ENCODE measurements at places on chromosomes 3 and 15.

DNA sequence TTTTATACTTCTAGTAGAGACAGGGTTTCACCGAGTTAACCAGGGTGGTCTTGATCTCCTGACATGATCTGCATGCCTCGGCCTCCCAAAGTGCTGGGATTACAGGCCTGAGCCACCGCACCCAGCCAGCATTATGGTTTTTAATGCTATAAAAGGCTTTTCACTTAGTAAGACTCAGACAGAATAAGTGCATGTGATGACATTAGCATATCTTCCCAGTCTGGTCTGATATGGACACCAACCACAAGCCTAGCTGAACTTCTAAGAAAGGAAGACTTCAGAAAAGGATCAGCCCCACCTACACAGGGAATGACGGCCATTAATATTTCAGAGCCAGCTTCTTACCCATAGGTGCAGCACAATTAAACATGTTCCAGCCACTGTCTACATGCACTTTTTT lies 27.0 kb downstream of the GRK7 start:
- DNase-seq = no peak

DNA sequence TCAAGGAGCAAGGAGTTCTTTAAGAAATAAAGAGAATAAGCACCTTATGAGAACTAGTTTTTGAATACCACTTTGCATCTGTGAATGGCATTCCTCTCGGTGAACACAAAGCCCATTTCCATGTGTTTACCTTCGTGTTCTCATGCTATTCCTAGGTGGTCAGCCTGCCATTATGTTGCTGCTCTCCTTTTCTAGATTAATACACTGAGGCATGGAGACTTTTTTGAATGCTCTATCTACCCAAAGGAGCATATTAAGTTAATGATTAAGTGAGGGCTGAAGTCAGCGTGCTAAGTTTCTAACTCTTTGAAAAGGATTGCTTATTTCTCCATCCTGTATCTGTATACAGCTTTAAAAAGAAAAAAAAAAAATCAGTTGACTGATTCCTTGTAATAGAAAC lies 394.5 kb downstream of the MECOM start:
- no peak for DNase-seq

DNA sequence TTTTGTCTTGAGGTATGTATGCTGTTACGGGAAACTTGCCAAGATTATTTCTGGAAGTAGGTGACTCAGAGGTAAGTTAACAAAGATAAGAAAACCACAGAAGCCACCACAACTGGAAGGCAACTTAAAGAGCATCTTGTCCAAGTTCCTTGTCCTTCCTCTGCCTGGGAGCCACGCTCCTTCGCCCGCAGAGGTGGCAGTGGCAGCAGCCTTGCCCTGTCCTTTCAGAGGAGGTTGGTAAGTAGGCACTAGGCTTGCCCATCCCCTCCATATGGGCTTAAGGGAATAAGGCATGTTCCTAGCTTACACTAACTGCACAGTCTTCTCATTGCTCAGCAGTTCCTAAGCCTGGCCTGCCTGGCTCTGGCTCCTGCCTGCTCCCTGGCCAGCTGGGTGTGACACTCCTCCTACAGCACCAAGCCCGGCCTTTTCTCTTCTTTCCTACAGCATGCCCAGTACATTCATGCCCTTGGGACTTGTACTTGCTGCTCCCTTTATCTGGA lies 48.0 kb upstream of the RAB6B start:
- no peak for DNase-seq

GRCh38 chr15:80561500-80561899 lies 133.6 kb upstream of the ABHD17C start:
- DNase-seq = no peak

- no peak for DNase-seq
Observed at GRCh38 chr3:24802614-24803013, 308.0 kb upstream of the THRB start.

GRCh38 chr3:73680391-73681095 lies 55.8 kb upstream of the PDZRN3 start:
- no peak for DNase-seq

DNA sequence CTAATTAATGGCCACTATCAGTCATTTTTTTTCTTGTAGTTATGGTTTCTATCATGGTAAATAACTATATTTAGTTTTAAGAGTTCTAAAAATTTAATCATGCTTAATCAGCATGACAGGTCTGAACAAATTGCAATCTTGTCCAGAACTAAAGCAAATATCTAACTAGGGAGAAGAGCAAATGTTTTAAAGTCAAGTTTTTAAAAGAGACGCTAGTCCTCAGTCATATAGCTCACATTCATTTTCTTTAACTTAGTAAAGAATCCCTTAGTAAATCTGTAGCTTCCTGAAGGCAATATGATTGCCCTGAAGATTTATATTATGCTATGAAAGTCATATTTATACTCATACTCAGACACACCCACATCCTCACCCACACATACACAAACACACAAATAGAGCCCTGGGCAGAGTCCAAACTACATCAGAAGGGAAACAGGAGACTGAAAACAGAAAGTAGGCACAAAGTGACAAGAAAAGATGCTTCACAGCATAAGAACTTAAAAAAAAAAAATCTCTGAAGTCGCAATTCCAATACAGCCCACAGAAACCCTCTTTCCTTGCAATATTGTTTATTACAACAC lies 1149.1 kb downstream of the SI start:
- no peak for DNase-seq

DNA sequence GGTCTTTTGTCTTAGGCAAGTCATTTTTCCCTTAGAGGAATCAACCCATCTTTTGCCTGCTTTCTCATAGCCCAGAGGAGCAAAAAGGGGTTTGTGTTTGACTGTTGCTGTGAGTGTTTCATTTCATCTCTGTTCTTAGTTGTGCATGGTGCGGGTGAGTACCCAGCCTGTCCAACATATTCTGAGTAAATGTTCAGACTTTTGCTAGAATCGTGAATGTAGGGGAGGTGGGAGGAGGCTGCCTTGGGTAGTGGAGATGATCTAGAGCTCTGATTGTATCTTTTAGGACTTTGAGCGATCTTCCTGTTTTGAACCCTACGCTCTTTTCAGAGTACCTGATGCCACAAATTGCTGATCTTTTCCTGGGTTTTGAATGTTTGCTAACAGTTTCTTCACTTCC lies 123.1 kb downstream of the ZNF609 start:
- no peak for DNase-seq

DNA sequence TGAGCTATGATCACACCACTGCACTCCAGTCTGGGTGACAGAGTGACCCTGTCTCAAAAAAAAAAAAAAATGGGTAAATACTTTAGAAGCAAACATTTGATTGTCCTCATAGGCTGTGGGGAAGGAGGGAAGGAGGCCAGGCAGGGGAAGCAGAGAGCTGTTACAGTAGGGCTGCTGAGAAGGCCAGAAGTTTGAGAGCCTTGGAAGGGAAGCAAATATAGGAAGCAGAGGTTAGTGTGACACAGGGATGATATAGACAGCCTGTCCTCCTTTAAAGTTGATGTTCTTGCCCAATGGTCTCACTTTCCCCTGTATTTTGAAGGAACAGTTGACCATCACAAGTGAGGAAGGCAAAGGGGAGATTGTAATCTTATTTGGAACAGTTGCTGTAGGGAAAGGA lies 5.3 kb upstream of the ALPK3 start:
- no peak for DNase-seq

Data from NCI-H2107 (cell line).